Cortex of kidney (tissue), 1 donor: ENCODE measurements at places on chromosomes 4 and X.

GRCh38 chrX:13750812-13751211 lies 16.3 kb downstream of the OFD1 start:
- DNase-seq: no peak

- no peak for DNase-seq
Measured at GRCh38 chrX:15471028-15471427, 22.1 kb downstream of the PIR start.

DNA sequence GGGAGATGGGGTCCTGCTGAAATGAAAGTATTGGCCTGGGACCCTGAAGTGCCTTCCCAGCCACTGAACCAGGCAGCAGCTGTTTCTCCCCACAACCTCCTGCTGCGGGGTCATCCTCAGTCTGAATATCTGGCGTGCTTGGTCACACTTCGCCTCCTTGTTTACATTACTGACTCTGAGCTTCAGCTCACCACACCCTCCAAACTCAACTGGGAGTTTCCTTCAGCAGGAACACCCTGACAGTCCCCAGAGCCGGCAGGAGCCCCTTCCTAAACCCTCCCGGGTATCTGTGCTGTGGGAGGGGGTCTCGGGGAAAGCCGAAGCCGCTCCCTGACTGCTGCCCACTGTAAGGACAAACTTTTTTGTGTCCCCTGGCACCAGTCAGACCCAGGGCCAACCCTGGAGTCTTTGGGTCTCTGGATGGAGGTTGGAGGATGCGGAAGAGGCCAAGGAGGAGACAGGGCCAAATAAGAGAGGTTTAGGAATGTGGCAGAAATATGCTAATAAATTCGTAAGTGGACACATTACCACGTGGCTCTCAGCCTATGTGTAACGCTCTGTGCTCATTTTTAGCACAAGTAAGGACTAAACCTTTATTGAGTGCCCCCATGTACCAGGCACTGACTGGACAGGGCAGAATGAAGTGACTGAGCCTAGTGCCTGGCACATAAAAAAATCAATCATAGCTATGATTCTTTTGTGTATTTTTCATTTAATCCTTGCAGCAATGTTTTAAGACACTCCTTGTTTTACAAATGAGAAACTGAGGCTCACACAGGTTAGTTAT lies 20.7 kb downstream of the FHDC1 start:
- no peak for DNase-seq

DNA sequence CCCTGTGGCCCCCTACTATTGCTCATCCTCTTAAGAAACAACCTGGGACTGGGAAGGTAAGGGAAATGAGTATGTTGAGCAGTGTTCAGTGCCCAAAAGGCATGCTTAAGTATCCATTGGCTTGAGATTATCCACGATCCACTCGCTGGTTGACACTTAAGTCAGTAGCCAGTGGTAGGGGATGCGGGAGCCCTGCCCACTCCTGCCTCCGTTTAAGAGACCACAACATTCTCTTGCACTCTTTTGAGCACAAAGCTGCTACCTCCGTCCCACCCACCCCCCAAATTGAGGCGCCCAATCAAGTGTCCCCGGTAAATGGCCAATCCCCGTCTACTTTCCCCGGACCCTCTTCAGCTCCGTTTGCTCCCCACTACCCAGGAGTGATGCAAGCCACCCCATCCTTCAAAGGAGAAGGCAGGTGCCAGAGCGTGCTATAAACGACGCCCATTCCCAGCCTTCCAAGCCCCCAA lies 25.0 kb downstream of the UTP14A start:
- no peak for DNase-seq

- no peak for DNase-seq
Measured at GRCh38 chr4:39812500-39812899, 114.6 kb downstream of the UBE2K start.

DNA sequence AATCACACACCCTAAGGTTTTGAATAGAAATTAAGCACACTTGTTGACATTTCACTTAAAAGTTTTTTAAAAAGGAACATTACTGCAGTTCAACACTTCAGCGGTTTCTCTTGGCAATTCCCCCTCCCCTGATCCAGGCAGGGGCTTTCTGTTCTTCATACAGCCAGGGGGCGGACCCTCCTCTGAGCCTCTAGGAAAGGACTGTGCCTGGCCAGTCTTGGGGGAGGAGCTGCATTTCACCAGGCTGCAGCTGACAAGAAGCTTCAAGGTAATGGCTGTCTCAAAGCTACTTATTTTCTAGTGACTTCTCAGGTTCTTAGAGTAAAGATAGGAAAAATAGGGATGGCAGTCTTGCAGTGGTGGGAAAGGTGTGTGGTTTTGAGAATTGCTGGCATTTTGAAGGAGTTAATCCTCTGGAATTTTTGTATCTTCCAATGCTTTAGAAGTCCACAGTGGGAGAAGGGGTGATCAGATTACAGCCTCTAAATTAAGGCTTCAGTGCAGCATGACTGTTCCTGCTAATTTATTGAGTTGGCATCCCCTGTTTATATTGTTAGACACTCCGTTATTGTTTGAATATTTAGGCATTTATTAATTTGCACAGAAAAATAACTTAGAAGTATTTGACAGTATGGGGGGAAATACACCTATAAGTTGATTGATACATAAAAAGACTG lies 33.5 kb downstream of the PWWP3B start:
- DNase-seq: no peak

DNA sequence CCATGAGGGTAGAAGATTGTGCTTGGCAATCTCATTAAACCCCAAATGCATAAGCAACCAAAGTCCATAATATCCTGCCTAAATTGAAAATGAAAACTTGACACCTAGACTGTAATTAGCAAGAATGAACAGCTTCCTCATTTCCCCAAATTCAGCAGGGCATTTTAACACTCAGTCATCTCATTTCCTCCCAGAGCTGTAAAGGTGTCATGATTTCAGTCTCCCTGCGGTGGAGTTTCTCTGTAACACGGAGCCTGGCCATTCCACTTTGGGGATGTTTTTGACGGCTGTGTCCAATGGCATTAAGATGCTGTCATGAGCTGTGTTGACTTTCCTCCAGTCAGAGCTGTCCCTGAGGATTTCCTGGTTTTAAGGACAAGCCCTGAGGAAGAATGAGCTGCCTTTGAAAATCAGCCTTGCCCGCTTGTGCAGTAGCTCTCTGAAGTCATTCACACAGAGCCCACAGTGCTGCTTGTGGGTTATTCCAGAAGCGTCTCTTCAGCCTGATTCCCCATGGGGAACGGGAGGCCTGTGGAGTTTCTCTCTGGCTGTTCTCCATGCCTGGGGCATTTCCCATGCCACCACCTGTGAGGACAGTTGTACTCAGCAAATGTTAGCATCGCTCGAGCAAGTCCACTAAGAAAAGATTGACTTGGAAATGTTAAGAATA lies 187.0 kb downstream of the MID1 start:
- no peak for DNase-seq

GRCh38 chr4:163196926-163197480 lies 30.3 kb upstream of the NAF1 start:
- DNase-seq: no peak

GRCh38 chrX:125947501-125947900 lies 218.6 kb downstream of the DCAF12L2 start:
- no peak for DNase-seq

GRCh38 chr4:141395246-141395830 lies 174.6 kb downstream of the ZNF330 start:
- no peak for DNase-seq

DNA sequence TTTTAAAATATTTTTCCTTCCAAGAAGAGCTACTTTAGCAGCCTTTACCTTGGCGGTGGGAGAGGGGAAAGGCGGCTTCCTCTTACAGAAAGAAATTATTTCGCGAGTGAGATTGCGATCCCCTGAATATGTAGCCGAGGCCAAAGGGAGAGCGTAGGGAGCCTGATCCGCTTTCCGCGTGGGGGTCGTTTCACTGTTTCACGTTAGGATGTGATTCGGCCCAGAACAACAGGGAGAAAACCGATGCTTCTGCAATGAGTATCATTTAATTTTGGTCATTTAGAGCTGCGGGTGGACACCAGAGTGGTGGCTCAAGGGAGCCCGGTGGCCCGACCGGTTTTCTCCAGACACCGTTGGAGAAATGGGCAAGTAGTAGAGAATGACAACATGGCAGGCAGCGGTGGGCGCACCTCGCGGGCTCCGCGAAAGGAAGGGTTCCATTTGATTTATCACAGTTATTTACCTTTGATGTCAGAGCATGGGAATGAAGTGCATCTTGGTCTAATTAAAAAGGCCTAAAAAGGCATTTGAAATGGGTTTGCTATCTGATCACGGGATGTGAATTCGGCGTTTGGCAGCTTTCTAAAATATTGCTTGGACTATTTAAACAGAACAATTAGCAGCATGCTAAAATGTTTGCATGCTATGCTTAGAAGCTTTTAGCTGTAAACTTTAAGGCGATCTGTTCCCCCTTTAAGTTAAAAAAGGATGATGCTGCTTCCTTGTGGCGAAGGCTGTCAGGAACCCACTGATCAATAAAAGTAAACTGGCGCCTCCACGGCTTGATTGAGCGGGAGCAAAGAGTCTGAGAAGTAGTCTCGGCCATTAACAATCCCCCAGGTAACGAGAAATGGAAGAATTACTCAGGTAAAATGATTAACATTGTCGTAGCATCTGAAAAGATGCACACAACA lies 2.0 kb upstream of the PCDH19 start:
- no peak for DNase-seq

DNA sequence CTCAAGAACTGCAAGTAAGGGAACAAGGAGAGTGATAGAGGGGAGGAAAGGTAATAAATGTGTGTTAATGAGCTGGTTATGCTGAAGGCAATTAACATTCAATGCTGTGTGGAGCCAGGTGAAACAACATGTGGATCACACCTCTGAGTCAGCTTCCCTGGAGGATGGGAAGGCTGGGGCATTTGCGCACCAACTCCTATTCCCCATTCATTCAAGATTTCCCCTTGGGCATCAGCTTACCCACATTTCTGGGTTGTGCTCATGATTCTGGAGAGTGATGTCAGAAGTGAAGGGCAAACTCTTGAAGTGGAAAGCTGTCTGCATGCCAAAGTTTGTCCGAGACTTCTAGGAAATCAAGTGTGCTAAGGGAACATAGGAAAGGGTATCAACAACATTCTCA lies 461.4 kb downstream of the MID1IP1 start:
- DNase-seq: no peak

GRCh38 chr4:138367942-138368341 lies 125.8 kb upstream of the SLC7A11 start:
- no peak for DNase-seq

DNA sequence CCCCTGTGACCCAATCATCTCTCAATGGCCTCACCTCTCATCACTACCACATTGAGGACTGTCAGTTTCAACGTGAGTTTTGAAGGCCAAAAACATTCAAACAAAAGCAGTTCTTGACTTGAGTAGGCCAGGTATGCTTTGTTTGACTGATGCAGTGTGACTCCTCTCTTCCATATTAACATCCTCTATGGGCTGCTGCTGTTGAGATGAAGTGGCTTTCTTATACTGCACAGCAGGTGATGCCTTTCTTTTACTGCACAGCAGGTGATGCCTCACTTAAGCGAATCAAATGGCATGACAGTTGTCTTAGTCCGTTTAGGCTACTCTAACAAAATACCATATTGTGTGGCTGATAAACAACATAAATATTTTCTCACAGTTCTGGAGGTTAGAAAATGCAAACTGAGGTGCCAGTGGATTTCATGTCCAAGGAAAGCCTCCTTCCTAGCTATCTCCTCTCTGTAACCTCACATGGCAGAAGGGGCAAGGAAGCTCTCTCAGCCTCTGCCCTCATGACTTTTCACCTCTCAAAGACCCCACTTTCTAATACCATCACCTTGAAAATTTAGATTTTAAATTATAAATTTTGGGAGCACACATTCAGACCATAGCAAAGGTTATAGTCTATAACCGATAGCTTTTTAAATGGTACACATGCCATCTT lies 2267.9 kb upstream of the AGA start:
- no peak for DNase-seq

- no peak for DNase-seq
Measured at GRCh38 chr4:109985993-109986974, 73.6 kb downstream of the EGF start.

- DNase-seq: no peak
Measured at GRCh38 chrX:99073551-99073950, 1336.5 kb downstream of the PCDH19 start.

DNA sequence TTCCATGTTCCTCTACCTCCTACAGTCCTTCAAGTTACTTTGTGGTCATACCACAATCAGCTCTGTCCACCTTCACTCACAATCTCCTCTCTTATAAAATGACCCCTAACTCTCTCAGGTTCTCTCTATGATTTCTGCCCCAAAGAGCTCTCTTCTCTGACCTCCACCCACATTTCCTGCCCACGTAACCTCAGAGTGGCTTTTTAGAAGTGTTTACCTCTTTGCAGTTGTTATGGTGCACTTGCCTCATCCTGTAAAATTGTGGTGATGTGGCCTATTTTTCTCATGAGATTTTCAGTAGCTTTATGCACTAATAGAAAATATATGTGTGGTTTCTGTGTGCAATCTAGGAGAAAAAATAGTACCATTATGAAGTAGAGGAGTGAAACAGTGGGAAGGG lies 215.8 kb downstream of the PACRGL start:
- no peak for DNase-seq

DNA sequence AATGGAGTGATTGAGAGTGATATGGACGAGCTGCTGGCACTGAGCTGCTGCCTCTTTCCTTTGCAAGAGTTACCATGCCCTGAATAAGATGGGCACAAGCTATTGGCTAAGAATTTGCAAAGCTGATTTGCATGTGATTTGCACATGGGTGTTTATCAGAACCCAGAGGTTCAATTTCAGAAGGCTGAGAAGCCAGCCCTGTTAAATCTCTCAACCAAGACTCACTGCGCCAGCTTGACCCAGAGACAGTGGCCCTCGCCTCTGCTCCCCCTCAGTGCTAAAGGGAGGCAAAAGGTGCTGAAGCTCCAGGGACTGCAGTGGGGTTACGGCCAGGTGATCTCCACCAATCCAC lies 701 bp downstream of the ARHGAP4 start:
- DNase-seq: no peak

DNA sequence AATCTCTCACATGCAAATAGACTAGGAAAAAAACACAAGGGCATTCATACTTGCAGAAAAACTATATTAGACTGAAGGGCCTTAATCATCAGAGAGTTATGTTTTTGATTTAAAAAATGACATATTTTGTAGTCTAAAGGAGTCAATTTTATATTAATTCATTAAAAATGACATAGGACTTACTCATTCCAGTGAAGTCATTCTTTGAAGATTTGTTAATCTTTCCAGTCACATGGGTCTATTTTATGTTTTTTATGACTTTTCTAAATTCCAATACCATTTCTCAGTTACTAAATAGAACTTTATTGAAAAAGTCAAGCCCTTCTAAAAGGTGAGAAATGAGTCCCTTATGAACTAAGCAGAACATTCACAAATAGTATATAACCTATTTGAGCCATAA lies 743.8 kb upstream of the INTU start:
- DNase-seq: no peak

- DNase-seq: no peak
Measured at GRCh38 chr4:2059046-2059725, at the start of gene NAT8L. Gene NAT8L (plus strand): TSS chr4:2059327. CDS start chr4:2059512, 185 bp downstream.

- no peak for DNase-seq
Measured at GRCh38 chrX:155056471-155056870, 14.5 kb downstream of the CMC4 start.
